Activated CD4-positive, alpha-beta T cell treated with anti-CD3 and anti-CD28 coated beads, Interleukin-2, amount 10 ng/mL, durations not matched to agents 7 days and 5 days (primary cell): ENCODE measurements at places on chromosomes 5 and 9.

- no peak for DNase-seq
Observed at GRCh38 chr5:112371067-112371466, 48.0 kb downstream of the EPB41L4A start.

- peak; percentile 48 for DNase-seq
Observed at GRCh38 chr5:146447734-146448380, 724 bp downstream of the TCERG1 start.

GRCh38 chr9:124260769-124261603 lies 3.2 kb downstream of the NEK6 start:
- no peak for DNase-seq

- DNase-seq, result no peak
Observed at GRCh38 chr5:173775261-173776197, 112.6 kb upstream of the CPEB4 start.

GRCh38 chr9:124322618-124323432 lies 65.1 kb downstream of the NEK6 start:
- DNase-seq, result no peak

- no peak for DNase-seq
Observed at GRCh38 chr9:93243112-93243511, 59.2 kb downstream of the WNK2 start.
